Activated CD4-positive, alpha-beta T cell treated with anti-CD3 and anti-CD28 coated beads for 1 hour (primary cell): ENCODE measurements at places on chromosomes 12 and 14.

DNA sequence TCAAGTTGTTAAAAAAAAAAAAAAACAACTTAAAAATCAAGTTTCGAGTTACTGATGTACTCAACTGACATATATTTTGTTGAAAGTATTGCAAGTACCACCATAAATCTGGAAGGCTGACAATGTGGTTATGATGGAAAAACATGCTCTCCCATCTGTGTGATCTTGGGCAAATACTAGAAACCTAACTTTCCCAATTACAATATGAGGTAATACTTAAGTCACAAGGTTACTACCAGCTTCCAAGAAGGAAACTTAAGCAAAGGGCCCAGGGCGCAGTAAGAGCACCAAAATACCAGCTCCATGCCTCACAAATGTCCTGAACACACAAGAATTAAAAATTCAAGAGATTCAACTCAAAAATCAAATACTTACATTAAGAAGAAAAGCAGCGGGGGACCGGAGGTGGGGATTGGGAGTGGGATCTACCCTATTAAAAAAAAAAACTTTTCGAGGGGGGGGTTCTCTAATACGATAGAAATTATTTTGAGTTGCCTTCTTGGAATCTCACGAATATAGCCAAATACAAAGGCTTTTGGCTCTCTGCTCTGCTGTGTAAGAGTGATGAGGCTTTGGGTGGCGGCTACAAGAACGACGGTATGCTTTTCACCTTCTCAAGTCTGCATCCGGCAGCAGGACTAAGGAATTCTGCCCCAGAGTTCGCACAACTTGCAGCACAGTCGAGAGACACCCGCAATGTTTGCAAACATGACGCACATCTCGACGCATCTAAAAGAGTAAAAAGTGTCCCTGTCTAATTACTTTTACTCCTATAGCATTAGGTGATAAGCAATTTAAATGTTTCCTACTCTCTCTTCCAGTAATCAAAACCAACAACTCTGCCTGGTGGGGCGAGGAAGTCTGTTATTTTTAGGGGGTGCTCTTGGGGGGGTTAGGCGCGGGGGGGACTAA lies 1.1 kb downstream of the SAV1 start:
- no peak for DNase-seq

DNA sequence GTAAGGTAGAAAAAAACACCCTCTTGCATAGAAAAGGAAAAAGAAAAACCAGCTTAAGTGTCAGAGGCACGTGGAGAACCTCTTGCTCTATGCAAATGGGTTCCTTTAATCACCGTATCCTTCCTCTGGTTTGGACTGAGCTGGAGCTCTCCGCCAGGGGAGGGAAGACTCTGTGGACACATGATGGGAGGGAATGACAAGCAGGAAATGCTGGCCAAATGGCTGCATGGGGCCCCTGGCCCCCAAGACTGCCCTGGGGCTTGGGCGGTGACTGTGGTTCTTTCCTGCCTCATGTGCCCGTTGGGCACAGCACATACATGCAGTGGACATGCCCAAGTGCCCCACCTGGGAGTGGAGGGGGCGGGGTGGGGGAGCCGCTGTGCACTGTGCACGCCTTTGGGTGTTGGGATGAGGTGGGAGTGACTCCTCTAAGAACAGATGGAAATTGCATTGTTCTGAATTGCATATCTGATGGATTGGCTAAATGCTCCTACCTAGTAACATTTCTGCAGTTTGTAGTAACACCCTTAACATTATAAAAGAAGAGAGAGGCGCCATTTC lies 166.4 kb upstream of the AVPR1A start:
- DNase-seq, result no peak

DNA sequence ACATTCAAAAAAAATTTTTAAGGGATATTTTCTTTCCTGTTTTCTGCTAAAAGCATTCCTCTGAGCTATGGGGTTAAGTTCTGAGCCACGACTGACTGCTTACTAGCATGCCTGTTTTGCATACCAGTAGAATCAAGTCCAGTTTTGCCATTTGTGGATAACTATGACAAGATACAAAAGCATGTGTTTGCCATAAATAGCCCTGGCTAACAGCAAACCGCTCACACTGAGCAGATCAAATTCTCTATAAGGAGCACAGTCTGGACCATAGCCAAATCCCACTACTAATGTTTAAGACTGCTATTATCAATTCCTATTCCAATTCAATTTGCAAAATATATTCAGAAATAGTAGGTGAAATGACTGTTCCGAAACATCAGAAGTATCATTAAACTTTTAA lies 3.2 kb downstream of the CFL2 start:
- DNase-seq, result no peak

GRCh38 chr12:44525806-44526654 lies 350.1 kb downstream of the NELL2 start:
- DNase-seq, result no peak

DNA sequence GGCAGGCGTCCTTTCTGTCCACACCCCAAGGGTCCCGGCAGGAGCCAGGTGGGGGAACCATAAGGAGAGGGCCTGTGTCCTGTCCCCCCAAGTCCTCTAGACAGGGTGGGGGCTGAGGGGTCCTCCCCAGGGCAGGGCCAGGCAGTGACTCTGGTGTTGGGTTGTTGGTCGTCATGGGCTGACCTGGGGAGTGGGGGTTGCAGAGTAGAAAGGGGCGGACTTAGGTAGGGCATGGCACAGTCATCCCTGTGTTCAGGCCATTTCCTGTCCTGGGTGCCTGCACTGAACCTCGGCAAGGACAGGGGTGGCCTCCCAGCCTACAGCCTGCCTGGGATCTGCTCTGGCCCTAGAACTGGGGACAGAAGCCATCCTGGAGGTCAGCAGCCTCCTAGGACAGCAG lies 356.2 kb downstream of the TMEM121 start:
- no peak for DNase-seq

- no peak for DNase-seq
Measured at GRCh38 chr12:65941388-65941787, 117.1 kb downstream of the HMGA2 start.

GRCh38 chr14:74921987-74922751 lies 891 bp downstream of the RPS6KL1 start:
- DNase-seq, result no peak

- peak; percentile 25 for DNase-seq
Measured at GRCh38 chr14:61322799-61323290, 1.5 kb downstream of the PRKCH start.

- no peak for DNase-seq
Measured at GRCh38 chr12:16228067-16228466, 49.4 kb downstream of the SLC15A5 start.

- DNase-seq, result no peak
Measured at GRCh38 chr14:22282417-22282816, 306.6 kb downstream of the DAD1 start.

DNA sequence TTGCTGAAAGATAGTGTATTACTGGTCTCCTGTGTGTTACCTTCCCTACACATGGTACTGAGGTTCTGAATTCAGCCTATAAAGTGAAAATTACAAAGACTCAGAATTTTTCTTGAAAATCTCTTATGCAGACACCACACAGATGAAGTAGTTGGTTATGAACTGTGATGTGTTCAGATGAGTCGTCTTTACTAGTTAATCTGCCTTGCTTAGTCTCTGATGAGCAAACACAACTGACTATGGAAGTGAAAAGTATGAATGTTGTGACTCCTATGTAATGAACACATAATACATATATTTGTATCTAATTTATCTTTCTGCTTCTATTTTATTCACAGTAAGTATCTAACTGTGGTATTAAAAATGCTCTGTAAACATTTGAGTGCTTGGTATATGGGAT lies 4.7 kb downstream of the MTERF2 start:
- DNase-seq, result no peak

- no peak for DNase-seq
Measured at GRCh38 chr14:23610090-23610814, 25.9 kb upstream of the DHRS2 start.

DNA sequence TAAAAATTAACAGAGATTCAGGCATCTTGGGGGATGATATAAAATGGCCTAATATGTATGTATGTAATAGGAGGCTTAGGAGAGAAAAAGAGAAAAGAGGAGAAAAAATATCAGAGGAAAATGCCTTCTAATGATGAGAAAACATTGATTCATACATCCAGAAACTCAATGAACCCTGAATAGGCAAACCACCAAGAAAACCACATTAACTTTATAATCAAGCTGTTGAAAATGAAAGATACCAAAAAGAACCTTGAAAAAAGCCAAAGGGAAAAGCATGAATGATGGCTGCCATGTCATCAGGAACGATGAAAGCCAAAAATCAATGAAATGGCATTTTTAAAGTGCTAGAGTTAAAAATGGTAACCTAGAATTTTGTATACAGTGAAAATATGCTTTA lies 180.2 kb downstream of the EPS8 start:
- DNase-seq, result no peak

GRCh38 chr12:131133994-131134393 lies 180.3 kb downstream of the ADGRD1 start:
- DNase-seq, result no peak

- no peak for DNase-seq
Measured at GRCh38 chr12:68137335-68137830, 22.2 kb downstream of the IFNG start.

DNA sequence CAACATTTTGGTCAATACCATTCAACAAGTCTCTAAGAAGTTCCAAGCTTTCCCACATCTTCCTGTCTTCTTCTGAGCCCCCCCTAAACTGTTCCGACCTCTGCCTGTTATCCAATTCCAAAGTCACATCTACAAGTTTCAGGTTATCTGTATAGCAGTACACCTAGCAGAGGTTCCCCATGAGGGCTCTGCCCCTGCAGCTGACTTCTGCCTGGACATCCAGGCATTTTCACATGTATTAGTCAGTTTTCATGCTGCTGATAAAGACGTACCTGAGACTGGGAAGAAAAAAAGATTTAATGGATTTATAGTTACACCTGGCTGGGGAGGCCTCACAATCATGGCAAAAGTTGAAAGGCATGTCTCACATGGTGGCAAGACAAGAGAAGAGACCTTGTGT lies 10.2 kb upstream of the PLA2G1B start:
- DNase-seq, result no peak

DNA sequence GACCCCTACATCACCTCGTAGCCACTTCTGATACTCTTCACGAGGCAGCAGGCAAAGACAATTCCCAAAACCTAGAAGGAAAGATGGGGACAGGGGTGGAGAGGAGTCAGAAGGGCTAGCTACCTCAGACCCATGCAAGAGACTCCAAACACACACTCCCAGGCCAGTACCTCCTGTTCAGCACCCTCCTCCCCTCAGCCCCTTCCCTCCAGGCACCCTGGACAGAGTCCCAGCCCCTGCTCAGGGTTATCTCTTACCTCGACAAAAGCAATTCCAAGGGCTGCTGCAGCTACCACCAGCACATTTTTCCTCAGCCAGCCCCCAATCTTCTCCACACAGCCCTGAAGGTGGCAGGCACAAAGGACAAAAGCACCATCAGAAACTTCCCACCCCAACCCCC lies 3.3 kb downstream of the CD63 start:
- no peak for DNase-seq

DNA sequence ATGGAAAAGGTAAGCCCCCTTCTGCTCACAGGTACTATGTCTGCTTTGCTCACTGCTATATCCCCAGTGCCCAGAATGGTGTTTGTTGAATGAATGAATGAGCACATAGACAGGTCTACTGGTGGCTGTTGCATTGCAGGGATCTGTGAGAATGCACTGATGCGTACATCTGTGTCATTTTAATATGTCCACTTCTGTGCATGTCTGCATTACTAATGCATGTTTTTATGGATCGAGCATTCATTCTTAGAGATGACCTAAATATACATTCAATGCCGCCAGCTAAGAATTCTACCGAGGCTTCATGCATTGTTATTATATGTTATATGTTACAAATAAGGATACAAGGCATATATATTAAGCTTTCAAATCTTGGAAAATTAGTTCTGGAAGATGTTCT lies 73.8 kb downstream of the SPRING1 start:
- no peak for DNase-seq

- no peak for DNase-seq
Measured at GRCh38 chr12:5577211-5577612, 145.3 kb downstream of the NTF3 start.

GRCh38 chr12:2256453-2256852 lies 203.7 kb downstream of the CACNA1C start:
- DNase-seq, result no peak
